ENCODE measurements at places on chromosomes 11 and 22. TPM values are rescaled to one million over a fixed set of nuclear protein-coding genes. Genes with fewer than 3 reads are reported as not detected.

The TSPAN18 gene
- 2.3 TPM for total RNA-seq

The NLRP14 gene
- total RNA-seq = 0.11 TPM

DNA sequence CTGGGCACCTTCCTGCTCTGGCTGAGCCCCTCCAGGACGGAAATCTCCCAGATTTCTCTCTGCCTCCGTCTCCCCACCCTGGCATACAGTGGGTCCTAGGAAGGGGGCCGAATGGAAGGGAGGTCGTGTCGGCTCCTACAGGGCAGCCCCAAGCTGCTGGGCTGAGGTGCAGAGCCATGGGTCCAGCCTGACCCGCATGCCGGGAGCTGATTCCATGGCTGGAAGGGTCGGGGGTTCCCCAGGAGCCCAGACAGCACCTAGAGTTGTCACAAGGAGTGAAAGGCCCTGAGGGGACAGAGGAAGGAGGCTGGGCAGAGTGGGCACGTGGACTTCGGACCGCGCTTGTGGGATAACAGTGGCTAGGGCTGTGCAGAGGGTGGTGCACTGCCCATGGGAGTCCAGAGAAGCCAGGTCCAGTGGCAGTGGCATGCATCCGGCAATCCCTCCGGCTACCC is 16.5 kb downstream of the CCND1 start:
- H3K4me1 ChIP-seq = no peaks in the 10 kb centered on the region
- H3K27ac ChIP-seq = no peak overlapping the region

- no peaks in the 10 kb centered on the region for H3K4me1 ChIP-seq
- no peak for DNase-seq
- H3K27me3 ChIP-seq = no peaks in the 10 kb centered on the region
- no peak overlapping the region for H3K27ac ChIP-seq
Measured at GRCh38 chr11:81897639-81898038, 836.0 kb downstream of the FAM181B start.

- no peak overlapping the region for H3K27ac ChIP-seq
- no peaks in the 10 kb centered on the region for H3K36me3 ChIP-seq
- DNase-seq = no peak
- H3K4me1 ChIP-seq = peaks cover 3% of the 10 kb centered on the region
- H3K27me3 ChIP-seq = peaks cover 10% of the 10 kb centered on the region
- H3K4me3 ChIP-seq = no peak overlapping the region
Measured at GRCh38 chr11:62501432-62501891, 45.1 kb downstream of the AHNAK start.

DNA sequence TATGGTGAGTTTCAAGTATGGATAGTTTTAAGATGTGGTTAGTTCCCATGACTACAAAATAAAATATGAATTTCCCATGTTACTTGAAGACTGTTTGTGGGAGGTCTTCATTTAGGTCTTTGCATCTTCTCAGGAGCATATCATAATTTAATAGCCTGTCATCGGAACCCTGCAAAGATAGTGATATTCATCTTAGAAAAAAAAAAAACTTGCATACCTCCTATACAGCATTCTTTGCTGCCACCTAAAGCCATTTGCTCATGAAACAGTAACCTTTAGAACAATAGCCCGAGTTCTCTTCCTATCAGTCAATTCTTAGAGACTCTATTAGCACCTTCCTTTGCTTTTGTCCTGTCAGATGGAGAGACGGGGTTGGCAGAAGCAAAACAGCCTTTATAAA is 75.3 kb downstream of the ARFGAP2 start:
- H3K4me3 ChIP-seq = no peak overlapping the region
- no peaks in the 10 kb centered on the region for H3K36me3 ChIP-seq
- H3K27me3 ChIP-seq = no peaks in the 10 kb centered on the region

DNA sequence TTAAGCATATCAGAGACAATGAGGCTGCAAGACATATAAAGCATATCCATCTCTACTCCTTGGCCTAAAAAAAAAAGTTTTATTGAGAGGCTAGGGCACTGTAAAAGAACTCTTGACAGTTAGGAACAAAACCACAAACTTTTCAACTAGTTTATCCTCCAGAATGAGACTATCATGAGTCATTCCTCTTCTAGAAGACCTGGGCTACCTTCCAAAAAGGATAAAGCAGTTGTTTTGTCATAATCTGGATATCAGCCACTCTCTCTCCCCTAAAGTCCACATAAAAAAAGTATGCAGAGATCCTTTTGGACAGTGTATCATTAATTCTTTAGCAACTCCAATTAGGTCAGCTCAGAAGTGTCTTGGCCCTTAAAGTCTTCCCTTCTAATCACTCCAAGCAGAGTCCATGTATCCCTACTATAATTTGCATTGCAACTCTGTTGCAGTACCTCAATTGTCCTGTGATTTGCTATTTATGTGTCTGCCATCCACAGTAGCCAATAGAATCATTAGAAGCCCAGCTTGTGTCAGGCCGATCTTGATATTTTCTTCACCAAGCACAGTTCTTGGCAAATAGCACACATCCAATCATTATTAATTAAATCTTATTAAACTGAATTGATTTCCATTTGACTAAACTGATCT is 10.4 kb downstream of the OR51T1 start:
- H3K4me3 ChIP-seq = no peak overlapping the region
- no peaks in the 10 kb centered on the region for H3K36me3 ChIP-seq
- DNase-seq = no peak
- H3K27ac ChIP-seq = no peak overlapping the region

- H3K27me3 ChIP-seq = peaks cover 35% of the 10 kb centered on the region
- peaks cover 15% of the 10 kb centered on the region for H3K4me1 ChIP-seq
- H3K4me3 ChIP-seq = no peak overlapping the region
- DNase-seq = no peak
- H3K36me3 ChIP-seq = no peaks in the 10 kb centered on the region
Measured at GRCh38 chr11:76203131-76203925, 3.0 kb downstream of the WNT11 start.

DNA sequence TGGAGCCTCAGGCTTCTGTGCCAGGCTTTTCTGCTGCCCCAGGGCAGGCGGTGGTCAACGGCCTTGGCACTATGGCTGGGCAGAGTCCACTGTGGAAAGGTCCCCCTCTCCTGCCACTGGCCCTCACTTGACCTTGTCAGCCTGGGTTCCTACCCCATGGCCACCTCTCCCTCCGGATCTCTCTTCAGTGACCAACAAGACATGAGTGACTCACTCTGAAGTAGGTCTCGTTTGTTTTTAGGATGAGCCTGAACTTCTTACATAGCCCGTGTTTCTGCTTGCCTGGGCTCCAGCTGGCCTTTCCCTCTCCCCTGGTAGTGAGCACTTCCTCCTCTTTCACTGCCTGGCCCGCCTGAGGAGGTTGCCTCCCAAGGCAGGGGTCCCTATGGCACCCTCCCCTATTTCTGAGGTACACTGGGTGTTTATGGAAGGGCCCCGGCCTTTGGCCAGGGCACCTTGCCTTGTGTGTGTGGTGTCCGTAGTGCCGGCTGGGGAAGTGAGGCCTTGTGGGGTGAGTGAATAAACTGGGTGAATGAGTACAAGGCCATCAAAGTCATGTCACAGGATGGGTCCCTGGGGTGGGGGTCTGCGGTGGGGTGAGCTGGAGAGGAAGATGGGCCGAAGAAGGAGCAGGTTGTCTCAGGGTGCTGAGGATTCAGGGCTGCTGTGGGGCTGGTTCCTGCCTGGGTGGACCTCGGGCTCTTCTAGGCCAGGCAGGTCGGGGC is 5.0 kb downstream of the SHANK3 start:
- H3K27ac ChIP-seq = no peak overlapping the region
- no peak overlapping the region for H3K4me3 ChIP-seq
- H3K4me1 ChIP-seq = peaks cover 4% of the 10 kb centered on the region
- peaks cover 19% of the 10 kb centered on the region for H3K27me3 ChIP-seq
- H3K36me3 ChIP-seq = no peaks in the 10 kb centered on the region

DNA sequence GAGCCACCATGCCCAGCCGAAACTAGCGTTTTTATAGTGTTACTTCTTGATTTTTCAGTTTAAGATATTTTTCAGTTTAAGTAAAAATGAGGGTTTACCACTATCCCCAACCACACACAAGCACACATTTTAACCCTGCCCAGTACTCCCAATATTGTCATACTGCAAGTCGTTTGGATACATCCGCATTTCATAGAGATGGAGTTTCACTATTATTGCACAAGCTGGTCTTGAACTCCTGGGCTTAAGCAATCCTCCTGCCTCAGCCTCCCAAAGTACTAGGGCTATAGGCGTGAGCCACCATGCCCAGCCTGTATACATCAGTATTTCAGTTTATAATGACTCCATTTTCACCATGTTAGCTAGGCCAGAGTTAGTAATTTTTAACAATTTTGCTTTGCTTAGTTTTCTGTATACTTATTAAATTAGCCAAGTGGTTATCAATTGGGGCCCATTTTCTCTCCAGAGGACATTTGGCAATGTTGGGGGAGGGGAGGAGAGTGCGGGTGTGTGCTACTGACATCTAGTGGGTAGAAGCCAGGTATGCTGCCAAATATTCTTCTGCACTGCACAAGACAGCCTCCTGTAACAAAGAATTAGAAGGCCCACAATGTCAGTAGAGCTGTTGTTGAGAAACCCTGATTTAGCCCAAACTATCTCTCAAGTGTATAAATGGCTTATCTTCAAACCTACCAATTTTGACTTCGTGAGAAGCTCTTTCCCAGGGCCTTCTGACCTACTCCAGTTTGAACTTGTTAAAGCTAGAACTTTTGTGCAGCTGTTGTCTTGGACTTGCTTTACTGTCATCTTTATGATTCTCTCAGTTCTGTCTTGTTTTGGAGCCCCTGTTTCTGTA is 7.3 kb downstream of the USP47 start:
- H3K27me3 ChIP-seq = no peaks in the 10 kb centered on the region
- peaks cover 84% of the 10 kb centered on the region for H3K4me1 ChIP-seq
- H3K36me3 ChIP-seq = peaks cover 12% of the 10 kb centered on the region
- DNase-seq = peak; percentile 81

DNA sequence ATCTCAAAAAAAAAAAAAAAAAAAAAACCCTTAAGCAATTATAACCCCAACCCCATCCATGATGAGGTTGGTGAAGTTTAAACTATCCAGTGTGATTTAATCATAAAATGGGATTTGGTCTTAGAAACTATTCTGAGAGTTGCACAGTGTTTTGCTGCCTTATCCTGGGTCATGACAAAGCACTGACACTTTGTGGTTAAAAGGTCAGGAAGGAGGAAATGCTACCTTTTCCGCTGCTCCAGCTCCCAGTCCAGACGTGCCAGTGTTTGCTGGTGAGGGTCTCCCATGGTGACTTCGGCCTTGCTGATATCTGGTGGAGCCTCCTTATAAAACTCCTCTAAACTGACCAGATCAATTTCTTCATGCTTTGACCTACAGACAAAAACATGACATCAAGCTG is 14.5 kb downstream of the THOC5 start:
- no peaks in the 10 kb centered on the region for H3K27me3 ChIP-seq
- no peak overlapping the region for H3K4me3 ChIP-seq
- H3K27ac ChIP-seq = no peak overlapping the region

DNA sequence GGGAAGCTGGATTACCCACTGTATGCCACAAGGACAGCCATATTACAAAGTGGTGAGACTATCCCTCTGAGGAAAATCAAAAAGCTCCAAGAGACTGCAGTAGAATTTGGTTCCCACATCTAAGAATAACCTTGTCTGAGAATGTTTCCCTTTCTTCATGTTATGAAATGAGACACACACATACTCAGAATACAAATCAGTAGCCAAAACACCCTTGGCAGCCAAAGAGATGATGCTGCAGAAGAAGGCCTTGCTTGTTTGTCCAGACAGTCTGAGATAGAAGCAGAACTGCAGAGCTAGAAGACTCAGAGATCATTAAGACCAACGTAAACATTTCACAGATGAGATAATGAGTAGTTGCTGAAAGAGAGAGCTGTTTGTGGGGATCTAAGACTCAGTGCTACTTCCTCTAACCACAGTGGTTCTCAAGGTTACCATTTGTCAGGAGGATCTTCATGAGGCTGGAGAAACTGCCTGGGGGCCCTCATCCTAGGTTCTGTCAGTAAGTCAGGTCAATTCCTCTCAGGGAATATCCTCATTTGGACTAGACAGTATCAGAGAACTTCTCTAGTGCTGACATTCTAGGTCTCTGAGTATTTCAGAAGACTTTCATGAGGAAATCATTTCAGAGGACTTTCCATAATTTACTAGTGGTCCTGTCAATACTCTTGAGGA is 38.9 kb downstream of the RELT start:
- peaks cover 4% of the 10 kb centered on the region for H3K4me1 ChIP-seq
- H3K27ac ChIP-seq = no peak overlapping the region
- H3K4me3 ChIP-seq = no peak overlapping the region
- no peaks in the 10 kb centered on the region for H3K27me3 ChIP-seq
- H3K36me3 ChIP-seq = peaks cover 9% of the 10 kb centered on the region

- H3K4me3 ChIP-seq = peak overlapping the region; percentile 4
- peaks cover 34% of the 10 kb centered on the region for H3K4me1 ChIP-seq
- no peaks in the 10 kb centered on the region for H3K27me3 ChIP-seq
- peaks cover 4% of the 10 kb centered on the region for H3K36me3 ChIP-seq
- peak; percentile 67 for DNase-seq
Measured at GRCh38 chr11:119065369-119065768, 2.2 kb upstream of the VPS11 start.

DNA sequence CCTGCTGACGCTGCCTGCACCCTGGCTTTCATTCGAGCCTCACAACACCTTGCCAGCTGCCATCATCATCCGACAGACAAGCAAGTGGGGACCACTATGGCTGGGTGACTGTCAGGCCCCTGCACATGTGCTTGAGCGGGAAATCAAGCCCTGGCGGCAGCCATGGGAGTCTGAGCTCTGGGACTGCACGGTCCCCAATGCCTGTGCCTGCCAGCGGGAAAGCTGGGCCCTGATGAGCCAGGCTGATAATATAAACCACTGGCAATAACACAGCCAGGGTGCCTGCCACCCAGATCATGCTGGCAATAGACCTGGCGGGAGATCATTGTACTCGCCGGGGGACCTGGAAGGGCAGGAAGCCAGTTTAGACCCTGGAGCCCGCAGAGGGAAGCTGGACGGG is 2.5 kb downstream of the FGF3 start:
- H3K27me3 ChIP-seq = peaks cover 33% of the 10 kb centered on the region
- no peak for DNase-seq
- no peak overlapping the region for H3K27ac ChIP-seq
- H3K4me1 ChIP-seq = no peaks in the 10 kb centered on the region

DNA sequence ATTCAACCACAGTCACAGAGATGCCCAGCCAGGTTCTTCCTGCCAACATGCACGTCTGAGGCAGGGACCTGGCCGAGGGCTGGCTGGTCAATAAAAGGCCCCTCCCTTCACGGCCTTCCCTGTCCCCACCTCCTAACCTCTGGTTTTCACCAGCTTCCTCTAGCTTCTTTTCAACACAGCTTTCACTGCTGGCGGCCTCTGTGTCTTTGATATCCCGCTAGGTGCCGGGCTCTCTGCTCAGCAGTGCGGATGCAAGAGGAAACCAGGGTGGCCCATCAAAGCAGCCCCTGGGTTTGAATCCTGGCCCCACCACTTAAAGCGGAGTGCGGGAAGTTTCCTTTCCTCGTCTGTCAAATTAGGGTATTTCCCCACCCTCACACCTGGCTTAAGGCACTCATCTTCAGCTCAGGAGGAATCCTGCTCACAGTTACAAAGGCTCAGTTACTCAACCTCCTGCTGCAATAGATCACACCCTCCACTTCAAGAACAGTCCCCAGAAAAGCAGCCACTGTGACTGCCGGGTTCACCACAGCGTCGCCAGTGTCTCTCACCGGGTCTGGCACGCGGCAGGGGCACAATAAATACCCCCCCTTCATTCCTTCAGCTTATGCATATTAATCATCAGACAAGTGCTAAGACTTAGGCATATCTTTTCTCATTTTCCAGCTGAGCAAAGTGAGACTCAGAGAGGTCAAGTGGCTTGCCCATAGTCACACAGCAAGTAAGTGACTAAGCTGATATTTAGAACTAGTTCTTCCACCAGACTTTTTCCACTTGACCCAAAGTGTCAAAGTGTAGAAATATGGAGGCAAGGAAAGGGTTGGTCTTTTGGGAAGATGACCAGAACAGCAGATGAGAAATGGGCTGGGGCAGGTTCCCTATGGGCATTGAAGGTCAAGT is 45.7 kb downstream of the TXN2 start:
- peaks cover 48% of the 10 kb centered on the region for H3K4me1 ChIP-seq
- H3K4me3 ChIP-seq = peak overlapping the region; percentile 58
- DNase-seq = peak; percentile 75
- no peaks in the 10 kb centered on the region for H3K36me3 ChIP-seq
